ENCODE measurements at places on chromosomes 2 and 18.

GRCh38 chr2:9650119-9650821 is 19.5 kb upstream of the YWHAQ start:
- DNase-seq, result no peak

DNA sequence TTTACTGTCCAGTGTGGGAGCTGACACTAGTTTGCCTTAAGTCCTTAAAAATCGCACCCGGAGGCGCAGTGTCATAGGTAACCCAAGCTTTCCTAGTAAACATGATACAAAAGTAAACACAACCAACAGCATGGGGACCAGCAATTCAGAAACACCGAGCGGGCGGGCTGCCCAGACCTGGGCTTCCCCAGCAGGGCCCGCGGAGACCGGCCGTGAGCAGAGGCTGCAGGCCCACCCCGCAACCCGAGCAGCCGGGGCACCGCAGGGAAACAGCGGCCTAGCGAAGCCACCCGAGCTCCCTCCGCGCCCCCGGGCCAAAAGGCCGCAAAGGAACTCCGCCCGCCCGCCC is 296 bp downstream of the TTC21B start:
- DNase-seq, result no peak

GRCh38 chr2:121529439-121530211 is 1.1 kb upstream of the RNU4ATAC start:
- peak; percentile 58 for DNase-seq

GRCh38 chr2:10103179-10103578 is 19.4 kb upstream of the RRM2 start:
- DNase-seq, result no peak

GRCh38 chr2:6750411-6751158 is 115.1 kb downstream of the CMPK2 start:
- DNase-seq, result no peak

- DNase-seq, result no peak
These were observed 347.9 kb downstream of the ADCYAP1 start for GRCh38 chr18:1252534-1252933.

- DNase-seq, result no peak
These were observed 91.5 kb upstream of the SLC8A1 start for GRCh38 chr2:40543381-40543780.

GRCh38 chr2:240231838-240232244 is 91.4 kb upstream of the OTOS start:
- DNase-seq, result no peak

GRCh38 chr18:33432857-33433256 is 7.7 kb downstream of the CCDC178 start:
- DNase-seq, result no peak

DNA sequence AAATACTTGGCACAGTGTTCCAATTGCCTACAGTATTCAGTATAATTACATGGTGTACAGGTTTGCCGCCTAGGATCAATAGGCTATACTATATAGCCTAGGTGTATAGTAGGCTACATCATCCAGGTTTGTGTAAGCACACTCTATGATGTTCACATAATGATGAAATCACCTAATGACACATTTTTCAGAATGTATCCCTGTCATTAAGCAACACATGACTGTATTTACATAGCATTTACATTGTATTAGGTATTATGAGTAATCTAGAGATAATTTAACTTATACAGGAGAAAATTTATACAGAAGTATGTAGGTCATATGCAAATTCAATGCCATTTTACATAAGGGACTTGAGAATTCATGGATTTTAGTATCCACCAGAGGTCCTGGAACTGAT is 35.4 kb downstream of the SCN7A start:
- DNase-seq, result no peak
